RPMI8226 (cell line): ENCODE measurements at places on chromosomes 6 and 20.
A peak's percentile ranks its signal among the peaks of the same experiment; 100 is the strongest.

GRCh38 chr6:156250593-156250992 is 526.6 kb upstream of the ARID1B start:
- no peak for DNase-seq

- no peak for DNase-seq
Observed at GRCh38 chr20:32979201-32979998, 24.8 kb downstream of the SUN5 start.

GRCh38 chr6:484086-484745 is 92.7 kb downstream of the IRF4 start:
- DNase-seq, result no peak

- no peak for DNase-seq
Observed at GRCh38 chr20:10709916-10710315, 36.1 kb upstream of the JAG1 start.

GRCh38 chr6:161476711-161477110 is 202.8 kb upstream of the AGPAT4 start:
- DNase-seq, result no peak

DNA sequence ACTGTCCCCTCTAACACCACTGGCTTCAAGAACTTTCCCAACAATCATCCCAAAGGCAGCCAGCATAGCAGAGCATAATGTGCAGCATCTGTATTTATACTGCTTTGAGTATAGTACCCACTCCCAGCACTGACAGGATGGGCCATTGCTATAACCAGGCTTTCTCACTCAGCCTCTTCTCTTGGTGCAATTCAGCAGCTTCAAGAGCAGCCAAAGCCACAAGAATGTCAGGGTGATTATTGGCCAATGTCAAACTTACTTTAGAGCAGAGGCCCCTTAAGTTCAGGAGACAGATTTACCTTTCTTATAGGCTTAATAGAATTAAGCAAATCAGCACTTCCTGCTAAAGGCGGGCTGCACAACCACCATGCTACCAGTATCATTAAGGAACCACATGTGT is 232.4 kb upstream of the RSPO3 start:
- DNase-seq, result no peak

DNA sequence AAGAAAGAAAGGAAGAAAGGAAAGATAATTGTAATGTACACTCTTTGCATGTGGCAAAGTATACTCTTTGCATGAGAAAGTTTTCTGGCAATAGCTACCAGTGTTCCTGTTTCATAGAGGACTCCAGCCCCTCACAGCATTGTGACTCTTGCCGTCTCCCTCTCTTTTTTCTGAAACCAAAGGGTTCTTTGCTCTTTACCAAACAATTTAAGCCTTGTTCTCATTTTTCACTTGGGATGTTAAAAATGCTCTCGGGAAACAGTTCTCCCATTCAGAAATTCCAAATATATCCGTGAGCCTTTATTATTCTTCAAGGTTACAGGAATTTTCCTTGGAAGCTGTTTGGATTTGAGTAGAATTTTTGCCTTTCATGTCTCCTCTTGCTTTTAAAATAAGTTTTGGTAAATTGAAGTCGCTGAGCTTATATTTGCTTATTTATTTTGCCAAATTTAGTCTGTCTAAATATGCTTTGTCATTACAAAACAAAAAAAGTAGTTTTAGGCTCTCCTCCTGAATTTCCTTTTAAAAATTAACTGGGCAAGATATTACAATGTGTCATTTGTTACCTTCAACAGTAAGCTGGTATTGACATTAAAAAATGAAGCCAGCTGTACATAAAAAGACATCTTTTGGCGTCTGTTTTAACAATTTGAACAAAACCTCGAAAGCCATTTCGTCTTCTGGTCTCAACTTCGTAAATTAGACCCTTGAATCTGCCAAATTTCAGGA is 103.8 kb upstream of the ARMC2 start:
- DNase-seq, result no peak

GRCh38 chr6:87391334-87391733 is 16.4 kb upstream of the CFAP206 start:
- DNase-seq, result peak; percentile 29

- DNase-seq, result no peak
Observed at GRCh38 chr6:25248123-25248522, 31.1 kb upstream of the CARMIL1 start.

GRCh38 chr6:134419716-134420115 is 101.8 kb upstream of the SGK1 start:
- DNase-seq, result no peak

DNA sequence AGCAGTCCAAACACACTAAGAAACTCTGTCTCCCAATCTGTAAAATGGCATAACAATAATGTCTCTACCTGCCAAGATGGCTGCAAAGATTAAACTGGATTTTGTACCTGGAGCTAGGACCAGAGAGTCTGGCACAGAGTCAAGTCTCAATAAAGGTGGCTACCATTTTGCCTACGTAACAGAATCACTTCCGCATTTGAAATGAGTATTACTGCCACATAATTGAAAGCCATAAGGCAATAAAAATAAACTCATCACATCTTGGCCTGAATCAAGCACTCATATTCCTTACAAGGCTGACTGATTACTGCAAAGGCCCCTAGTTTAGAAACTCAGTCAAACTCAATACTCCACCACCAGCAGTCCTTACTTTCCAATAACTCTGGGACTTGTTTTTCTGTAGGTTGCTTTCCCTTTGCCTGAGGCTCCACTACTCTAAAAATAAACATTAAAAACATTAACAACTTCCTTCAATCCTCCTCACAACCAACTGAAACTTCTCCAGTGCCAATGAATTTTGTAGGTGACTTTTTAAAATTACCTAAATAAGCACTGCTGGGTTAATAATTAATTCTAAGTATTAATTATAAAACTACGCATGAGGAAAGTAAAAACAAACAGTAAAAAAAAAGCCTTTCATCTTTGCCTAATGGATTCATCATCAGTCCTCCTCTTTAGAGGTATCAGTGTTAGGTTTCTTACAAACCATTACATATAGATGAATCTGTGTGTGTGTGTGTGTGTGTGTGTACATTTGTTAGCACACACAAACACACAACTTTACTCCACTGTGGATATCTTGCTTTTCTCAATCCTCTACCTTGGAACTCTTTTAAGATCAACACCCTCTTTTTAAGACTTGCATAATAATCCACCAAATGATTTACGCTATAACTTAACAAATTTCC is 3.7 kb downstream of the KIF16B start:
- peak; percentile 89 for DNase-seq

GRCh38 chr20:32999603-33000250 is 4.5 kb downstream of the SUN5 start:
- DNase-seq, result peak; percentile 31

DNA sequence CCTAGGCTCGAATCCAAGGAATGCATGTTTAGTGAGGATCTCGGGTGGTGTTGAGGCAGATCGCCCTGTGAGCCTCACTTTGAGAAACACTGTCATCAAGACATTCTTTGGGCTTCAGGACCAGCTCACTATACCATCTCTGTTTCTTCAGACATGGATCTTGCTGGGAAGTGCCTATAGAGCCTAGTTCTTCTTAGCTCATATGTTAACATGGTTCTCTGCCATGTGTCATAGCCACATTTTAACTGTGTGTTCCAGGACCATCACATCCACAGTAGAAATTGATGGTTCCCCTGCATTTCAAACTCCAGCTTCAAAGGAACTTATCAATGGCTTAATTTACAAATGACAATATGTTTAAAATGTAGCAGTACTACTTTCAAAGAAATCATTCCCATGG is 57.4 kb downstream of the NOX3 start:
- DNase-seq, result no peak

DNA sequence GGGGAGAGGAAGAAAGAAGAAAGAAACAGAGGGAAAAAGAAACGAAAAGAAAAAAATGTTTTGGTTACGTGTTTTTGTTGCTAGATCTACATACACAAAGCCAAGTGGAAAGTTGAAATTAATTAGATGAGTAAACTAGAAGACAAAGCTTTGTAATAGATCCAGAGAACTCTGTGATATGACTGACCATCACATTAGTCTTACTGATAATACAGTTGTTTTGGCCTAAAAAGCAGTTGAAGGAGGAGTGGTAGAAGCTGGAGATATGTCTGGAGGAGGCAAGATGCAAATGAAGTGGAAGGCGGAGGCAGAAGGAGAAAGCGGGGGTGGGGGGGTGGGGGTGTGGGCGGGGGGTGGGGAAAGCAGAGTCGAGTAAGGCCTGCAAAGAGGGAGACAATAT is 500.1 kb upstream of the ID4 start:
- DNase-seq, result no peak

GRCh38 chr20:316316-317068 is 8.9 kb upstream of the SOX12 start:
- no peak for DNase-seq

GRCh38 chr6:129996387-129996786 is 22.0 kb upstream of the L3MBTL3 start:
- no peak for DNase-seq

- no peak for DNase-seq
Observed at GRCh38 chr6:157741321-157741947, 81.6 kb upstream of the SNX9 start.

- DNase-seq, result no peak
Observed at GRCh38 chr6:106783640-106784566, 154.5 kb downstream of the QRSL1 start.

GRCh38 chr6:49415358-49415757 is 47.7 kb downstream of the MMUT start:
- no peak for DNase-seq

DNA sequence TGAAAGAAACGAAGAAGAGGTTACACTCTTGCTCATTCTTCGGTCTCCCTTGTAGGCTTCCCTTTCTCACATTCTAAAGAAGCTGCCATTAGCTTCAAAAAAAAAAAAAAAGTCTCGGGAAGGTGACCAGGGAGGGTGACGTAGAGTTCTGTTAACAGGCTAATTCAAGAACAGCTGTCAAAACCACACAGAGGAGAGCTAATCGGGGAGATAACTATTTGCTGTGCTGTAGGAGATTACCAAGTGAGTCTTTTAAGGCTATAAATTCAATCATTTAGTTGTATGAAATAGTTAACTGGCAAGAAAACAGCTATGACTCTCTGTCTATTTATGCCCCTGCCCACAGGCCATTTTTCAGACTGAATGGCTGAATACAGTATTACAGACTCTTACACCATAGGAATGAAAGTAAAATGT is 256.8 kb downstream of the SYNE1 start:
- no peak for DNase-seq

- DNase-seq, result no peak
Observed at GRCh38 chr6:68256391-68256790, 378.7 kb upstream of the ADGRB3 start.

- no peak for DNase-seq
Observed at GRCh38 chr6:44327096-44327495, 13.9 kb upstream of the AARS2 start.
